GDM1 (cell line): ENCODE measurements at places on chromosomes 3 and 15.

- DNase-seq = no peak
Observed at GRCh38 chr3:46010519-46011113, 15.0 kb upstream of the FYCO1 start.

- peak; percentile 79 for DNase-seq
Observed at GRCh38 chr15:90839187-90840071, 29.0 kb upstream of the FURIN start.

DNA sequence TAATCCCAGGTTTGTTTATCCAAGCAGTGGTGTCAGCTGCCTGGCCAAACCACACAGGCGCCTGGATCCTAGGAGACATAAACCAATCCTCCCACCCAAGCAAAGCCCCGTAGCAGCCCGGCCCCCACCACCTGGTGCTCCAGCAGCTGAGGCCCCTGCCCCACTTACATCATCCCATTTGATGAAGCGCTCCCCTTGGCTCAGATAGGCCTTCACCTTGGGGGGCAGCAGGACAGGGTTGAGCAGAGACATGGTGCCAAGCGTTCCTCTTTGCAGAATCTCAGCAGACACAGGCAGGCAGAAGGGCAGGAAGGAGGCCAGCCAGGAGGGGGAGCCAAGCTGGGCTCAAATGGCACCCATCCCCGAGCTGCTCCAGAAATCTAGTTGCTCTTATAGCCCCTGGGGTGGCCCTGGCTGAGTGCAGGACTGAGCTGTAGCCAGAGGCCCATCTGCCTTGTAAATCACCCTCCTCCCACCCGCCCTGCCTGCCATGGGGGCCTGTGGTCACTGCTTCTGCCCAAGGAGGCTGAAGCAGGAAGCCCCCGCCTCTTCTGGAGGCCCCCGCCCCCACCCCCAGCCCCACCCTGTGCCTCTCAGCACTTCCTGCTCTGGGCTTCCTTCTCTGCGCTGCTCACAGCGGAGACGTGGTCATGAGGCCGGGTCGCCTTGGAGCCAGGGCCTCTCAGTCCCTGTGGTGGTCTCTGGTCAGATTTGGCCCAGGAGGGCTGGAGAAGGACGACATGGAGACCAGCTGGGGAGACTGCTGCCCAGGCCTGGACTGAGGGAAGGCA lies at the start of gene PLCB2:
Gene PLCB2 (minus strand): TSS at position 515 of the 791 bp plus-strand sequence. CDS start 263 bp downstream, at position 252.
- peak; percentile 83 for DNase-seq

- peak; percentile 66 for DNase-seq
Observed at GRCh38 chr3:119600732-119601131, 3.0 kb downstream of the PLA1A start.

- DNase-seq = no peak
Observed at GRCh38 chr3:5756443-5756842, 568.9 kb downstream of the EDEM1 start.

DNA sequence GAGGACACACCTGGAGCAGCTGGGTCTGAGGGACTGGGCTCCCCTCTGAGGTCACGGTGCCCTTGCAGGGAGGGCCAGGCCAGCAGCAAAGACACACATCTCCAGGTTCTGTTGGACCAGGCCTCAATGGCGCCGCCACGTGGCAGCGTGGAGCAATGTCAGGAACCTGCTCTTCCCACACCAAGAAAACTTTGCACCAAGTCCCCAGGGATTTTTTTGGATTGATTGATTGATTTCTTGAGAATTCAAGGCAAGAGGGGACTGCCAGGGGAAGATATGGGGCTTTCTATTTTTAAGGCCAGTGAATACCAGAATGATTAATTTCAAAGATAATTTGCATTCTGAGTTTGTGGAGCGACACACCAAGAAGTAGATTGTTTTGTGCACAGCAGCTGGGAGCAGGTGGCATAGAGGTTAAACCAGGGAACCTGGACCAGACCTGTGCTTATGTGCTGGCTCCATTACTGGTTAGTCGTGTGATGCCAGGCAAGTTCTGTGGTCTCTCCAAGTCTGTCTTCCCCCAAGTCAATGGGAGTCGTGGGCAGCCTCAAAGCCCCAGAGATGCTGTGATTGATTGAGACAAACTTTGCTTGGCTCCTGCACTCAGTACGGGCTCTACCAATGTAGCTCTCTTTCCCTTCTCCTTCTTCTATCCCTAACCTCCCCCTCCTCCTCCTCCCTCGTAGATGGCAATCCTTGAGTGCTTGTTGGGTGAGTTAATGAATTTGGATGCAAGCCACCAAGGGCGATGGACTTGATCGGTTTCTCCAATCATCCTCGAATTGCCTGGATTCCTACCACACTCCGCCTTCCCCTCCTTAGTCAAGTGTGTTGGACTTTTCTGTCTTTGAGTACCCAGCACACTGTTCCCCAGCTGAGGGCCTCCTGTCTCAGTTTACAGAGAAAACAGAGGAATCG lies 96.2 kb upstream of the TRPM1 start:
- DNase-seq = peak; percentile 2
